Breast epithelium (tissue), 4 donors: ENCODE measurements at places on chromosomes 7 and 10. TPM values are rescaled to one million over a fixed set of nuclear protein-coding genes. Genes with fewer than 3 reads are reported as not detected.
A peak's percentile ranks its signal among the peaks of the same experiment; 100 is the strongest.

DNA sequence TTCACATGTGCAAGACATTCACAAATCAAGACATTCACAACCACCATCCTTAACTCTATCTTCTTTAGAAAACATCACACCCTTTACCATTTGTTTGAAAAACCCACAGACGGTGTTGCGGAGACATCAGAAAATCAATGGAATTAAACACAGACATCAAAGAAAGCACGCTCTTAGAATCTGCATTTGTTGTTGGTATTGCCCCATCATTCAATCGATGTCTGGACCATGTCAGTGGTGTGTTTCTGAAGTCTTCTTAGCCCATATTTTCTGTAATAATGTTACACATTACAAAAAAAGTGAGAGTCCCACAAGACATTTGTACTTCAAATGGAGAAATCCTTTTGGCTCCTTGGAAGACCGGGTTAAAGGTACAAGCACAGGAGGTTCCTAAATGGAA is 173.9 kb upstream of the AOAH start:
- H3K4me3 ChIP-seq = no peak overlapping the region
- no peaks in the 10 kb centered on the region for H3K36me3 ChIP-seq
- no peaks in the 10 kb centered on the region for H3K4me1 ChIP-seq
- no peak for DNase-seq
- no peaks in the 10 kb centered on the region for H3K27me3 ChIP-seq

DNA sequence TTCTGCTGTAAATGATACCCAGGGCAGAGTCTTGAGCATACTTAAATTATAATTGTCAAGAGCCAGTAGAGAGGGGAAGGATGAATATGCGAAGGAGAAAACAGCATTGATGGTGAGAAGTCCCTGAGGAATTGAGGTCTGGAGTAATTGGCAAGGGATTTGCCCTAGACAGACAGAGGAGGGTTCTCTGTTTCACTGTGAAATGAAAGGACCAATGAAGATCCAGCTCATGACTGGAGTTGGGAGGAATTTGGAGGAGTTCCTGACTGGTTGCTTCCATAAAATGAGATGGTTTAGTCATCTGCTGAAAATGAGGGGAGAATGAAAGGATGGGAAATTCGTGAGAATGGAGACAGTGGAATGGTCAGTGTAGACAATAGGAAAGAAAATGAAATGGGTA is 6.8 kb downstream of the PRPF18 start:
- no peak overlapping the region for H3K27ac ChIP-seq
- H3K27me3 ChIP-seq = no peaks in the 10 kb centered on the region
- H3K4me1 ChIP-seq = no peaks in the 10 kb centered on the region
- no peak overlapping the region for H3K4me3 ChIP-seq
- DNase-seq = no peak

DNA sequence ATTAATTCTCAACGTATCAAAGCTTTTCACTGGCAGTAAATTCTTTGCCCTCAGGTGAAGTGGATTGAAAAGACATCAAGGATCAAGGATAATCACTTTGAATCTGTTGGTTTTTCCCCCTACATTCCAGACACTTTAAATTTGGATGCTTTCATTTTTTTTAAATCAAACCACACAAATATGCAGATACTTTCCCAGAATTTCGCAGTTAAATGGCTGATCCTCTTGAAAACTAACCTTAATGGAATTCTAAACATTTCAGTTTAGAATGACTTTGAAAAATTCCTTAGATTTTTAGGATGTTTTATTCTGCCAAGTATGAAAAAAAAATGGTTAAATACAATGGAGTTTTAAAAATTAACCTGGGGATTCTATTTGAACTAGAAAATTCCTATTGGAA is 325.9 kb downstream of the GFRA1 start:
- no peak for DNase-seq
- H3K27me3 ChIP-seq = no peaks in the 10 kb centered on the region
- no peak overlapping the region for H3K27ac ChIP-seq
- H3K36me3 ChIP-seq = no peaks in the 10 kb centered on the region

DNA sequence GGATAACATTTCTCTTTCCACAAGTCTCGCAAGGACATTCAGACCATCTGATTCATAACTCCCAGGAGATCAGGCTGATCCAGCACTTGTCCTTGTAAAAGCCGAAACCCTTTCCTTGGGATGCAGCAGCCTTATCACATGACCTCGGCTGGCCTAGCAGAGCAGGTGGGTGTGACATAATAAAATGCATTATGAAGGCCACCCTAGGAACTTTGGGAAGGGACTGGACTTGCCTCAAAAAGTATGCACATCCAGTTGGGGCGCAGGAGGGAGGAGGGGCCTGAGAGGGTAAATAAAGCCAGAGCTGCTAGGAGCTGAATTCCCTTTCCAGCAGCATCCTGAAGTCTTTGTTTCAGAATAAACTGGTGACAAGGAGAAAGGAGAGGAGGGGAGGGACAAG is 260.8 kb downstream of the SNX13 start:
- H3K36me3 ChIP-seq = no peaks in the 10 kb centered on the region
- H3K27me3 ChIP-seq = no peaks in the 10 kb centered on the region
- no peaks in the 10 kb centered on the region for H3K4me1 ChIP-seq

The MMD2 gene
- total RNA-seq = not detected

The SLC39A12 gene
- total RNA-seq = under 0.01 TPM

DNA sequence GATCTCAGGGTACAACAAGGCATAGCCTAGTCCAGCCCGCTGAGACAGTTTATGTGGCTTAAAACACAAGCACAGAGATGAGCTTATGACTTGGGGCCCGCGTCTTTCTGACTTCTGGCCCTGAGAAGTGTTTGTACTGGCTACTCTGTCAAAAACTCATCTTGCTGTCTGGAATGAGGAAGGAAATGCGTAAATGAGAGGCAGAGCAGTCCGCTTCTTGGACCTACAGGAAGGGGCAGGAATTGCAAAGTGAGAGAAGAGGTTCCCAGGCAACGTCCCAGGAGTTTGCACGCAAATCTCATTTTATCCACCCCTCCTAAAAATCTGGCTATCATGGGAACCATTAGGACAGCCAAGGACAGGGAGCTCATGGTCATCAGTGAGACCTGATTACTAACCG is 5.5 kb downstream of the ANXA11 start:
- no peak for DNase-seq
- peak overlapping the region; percentile 53 for H3K27ac ChIP-seq
- no peaks in the 10 kb centered on the region for H3K27me3 ChIP-seq
- H3K36me3 ChIP-seq = no peaks in the 10 kb centered on the region

The DGKI gene
- 2.7 TPM for total RNA-seq

DNA sequence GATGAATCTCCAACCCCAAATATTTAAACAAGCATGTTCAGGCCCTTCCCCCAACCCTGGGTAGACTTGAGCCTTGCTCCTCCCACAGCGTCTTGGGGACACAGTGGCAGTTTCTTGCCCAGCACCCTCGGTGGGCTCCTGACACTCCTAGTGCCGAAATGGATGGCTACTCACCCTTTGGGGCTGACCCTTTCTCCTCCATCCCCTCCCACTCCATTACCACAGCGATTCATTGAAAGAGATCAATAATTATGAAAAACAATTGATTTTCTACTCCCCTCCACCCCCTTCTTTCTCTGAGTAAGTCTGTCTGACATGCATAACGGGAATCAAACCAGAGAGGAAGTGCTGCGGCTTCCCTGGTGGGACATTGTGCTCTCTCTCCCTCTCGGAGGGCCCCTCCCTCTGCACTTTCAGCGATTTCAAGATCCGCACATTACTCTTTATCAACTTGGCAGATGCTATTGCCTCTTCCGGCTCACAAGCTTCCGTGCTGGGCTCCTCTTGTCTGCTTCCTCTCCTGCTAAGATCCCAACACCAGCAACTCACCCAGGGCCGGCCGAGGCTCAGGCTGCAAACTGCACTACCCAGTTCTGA is 79.0 kb upstream of the PLXNA4 start:
- H3K36me3 ChIP-seq = no peaks in the 10 kb centered on the region
- peak overlapping the region; percentile 25 for H3K27ac ChIP-seq
- peak overlapping the region; percentile 7 for H3K4me3 ChIP-seq
- H3K4me1 ChIP-seq = no peaks in the 10 kb centered on the region
- no peaks in the 10 kb centered on the region for H3K27me3 ChIP-seq

DNA sequence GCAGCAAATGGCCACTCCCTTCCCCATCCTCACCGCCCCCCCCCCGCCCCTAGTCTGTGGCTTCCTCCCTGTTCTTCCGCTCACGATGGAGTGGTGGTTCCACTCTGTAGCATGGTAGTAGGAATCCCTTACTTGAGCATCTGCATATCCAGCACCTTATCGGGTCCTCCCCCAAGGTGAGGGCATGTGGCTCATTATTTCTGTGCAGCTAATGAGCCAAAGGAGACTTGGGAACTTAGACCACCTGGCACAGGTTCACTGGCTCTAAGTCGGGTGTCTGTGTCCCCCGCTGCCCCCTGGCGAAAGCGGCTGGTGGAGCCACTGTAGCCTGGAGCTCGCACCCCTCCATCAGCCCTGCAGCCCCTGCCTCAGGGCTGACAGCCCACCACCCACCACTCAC is 22.8 kb upstream of the GPR26 start:
- no peak overlapping the region for H3K27ac ChIP-seq
- H3K4me3 ChIP-seq = no peak overlapping the region
- no peak for DNase-seq
- H3K36me3 ChIP-seq = no peaks in the 10 kb centered on the region

DNA sequence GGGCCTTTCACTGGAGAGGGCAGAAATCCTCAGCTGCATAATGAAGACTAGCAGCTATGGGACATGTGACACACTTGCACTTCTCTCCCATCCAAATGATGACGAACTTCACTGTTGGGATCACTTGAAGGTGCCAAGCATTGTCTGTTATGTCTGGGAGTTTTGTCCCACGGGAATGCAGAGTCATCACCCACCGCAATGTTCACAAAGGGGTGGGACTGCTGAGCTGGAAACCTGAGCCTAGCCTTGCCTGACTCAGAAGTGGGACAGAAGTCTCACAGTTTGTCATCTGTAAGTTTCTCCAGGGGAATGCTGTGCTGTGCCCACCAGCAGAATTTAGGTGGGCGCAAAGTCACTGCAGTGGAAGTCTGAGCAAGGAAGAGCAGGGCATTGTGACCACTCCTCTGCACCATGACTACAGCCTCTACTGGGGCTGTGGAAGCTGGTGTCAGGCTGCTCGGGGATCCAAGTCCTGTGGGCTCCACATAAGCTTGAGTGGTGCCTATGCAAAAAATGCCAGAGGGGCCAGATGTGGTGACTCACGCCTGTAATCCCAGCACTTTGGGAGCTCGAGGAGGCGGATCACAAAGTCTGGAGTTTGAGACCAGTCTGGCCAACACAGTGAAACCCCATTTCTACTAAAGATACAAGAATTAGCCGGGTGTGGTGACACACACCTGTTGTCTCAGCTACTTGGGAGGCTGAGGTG is 472.0 kb upstream of the CNTNAP2 start:
- H3K27ac ChIP-seq = no peak overlapping the region
- H3K36me3 ChIP-seq = no peaks in the 10 kb centered on the region
- no peak for DNase-seq
- no peaks in the 10 kb centered on the region for H3K4me1 ChIP-seq
- no peak overlapping the region for H3K4me3 ChIP-seq

- DNase-seq = no peak
- H3K27me3 ChIP-seq = no peaks in the 10 kb centered on the region
- H3K27ac ChIP-seq = no peak overlapping the region
These were observed 13.9 kb upstream of the PLAC9 start for GRCh38 chr10:80118669-80119068.

- H3K4me1 ChIP-seq = no peaks in the 10 kb centered on the region
- DNase-seq = peak; percentile 75
- peaks cover 5% of the 10 kb centered on the region for H3K27me3 ChIP-seq
- no peaks in the 10 kb centered on the region for H3K36me3 ChIP-seq
- H3K4me3 ChIP-seq = no peak overlapping the region
These were observed 2.0 kb upstream of the SFTPA2 start for GRCh38 chr10:79562135-79562756.

The CYP2C18 gene
- total RNA-seq = not detected

GRCh38 chr7:55044371-55044717 is 25.5 kb downstream of the EGFR start:
- no peaks in the 10 kb centered on the region for H3K36me3 ChIP-seq
- peaks cover 3% of the 10 kb centered on the region for H3K4me1 ChIP-seq
- DNase-seq = no peak

GRCh38 chr7:53383131-53383530 is 347.7 kb downstream of the POM121L12 start:
- H3K27me3 ChIP-seq = no peaks in the 10 kb centered on the region
- no peak overlapping the region for H3K4me3 ChIP-seq
- DNase-seq = no peak

DNA sequence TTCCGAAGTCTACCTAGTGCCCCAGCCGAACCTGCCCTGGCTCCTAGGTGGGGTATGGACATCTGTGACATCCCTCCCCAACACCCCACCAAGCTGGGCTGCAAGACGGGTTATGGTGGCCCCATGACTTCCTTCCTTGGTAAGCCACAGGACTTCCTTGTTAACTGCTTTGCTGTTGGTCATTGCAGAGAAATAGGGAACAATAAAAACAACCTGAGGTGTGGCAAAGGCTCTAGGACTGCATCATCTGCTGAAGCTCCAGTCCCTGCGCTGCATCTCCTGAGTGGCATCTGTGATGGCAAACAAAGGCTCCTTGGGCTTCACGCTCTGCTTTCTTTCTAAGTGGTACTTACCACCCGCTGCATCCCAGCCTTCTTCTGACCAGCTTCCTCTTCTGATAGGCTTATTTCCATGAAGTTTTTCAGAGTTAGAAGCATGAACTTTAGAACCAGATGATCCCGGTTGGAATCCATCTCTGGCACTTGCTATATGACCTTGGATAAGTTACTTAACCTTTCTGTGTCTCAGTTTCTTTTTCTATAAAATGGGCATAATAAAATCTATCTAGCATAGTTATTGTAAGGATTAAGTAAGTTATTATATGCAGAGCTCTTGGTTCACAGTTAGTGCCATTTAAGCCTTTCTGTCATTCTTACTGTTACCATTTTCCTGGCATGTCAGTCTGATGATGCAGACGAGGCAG is 216.8 kb downstream of the RPS24 start:
- H3K4me3 ChIP-seq = no peak overlapping the region
- no peaks in the 10 kb centered on the region for H3K4me1 ChIP-seq
- H3K27ac ChIP-seq = no peak overlapping the region
- DNase-seq = no peak

GRCh38 chr7:92727755-92728154 is 108.6 kb downstream of the CDK6 start:
- no peak for DNase-seq
- H3K4me1 ChIP-seq = no peaks in the 10 kb centered on the region
- no peak overlapping the region for H3K27ac ChIP-seq
- H3K36me3 ChIP-seq = no peaks in the 10 kb centered on the region
- H3K4me3 ChIP-seq = no peak overlapping the region
